ENCODE measurements at places on chromosomes 1 and 21.

GRCh38 chr1:111176678-111177077, 23.8 kb downstream of the DENND2D start:
- DNase-seq = no peak

DNA sequence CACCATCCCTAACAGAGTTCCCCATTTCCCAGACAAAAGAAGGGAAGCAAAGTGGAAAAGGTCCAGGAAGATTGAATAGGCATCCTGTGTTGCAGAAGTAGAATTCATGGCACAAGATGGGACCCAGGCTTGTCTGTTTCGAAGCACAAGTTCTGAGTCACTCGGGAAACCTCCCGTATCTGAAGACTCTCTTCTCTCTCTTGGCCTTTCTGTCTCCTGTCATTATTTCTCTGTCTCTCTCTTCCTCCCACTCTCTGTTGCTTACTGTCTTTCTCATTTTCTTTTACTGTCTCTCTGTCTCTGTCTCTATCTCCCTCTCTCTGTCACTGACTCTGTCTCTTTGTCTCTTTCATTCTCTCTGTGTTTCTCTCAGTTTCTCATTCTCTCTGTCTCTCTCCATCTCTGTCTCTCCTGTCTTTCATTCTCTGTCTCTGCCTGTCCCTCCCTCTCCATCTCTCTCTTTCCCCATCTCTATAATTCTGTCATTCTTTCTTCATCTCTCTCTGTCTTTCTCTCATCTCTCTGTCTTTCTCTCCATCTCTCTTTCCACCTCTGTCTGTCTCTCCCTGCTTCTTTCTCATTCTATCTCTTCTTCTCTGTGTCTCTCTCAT, 23.7 kb downstream of the RNF187 start:
- DNase-seq = no peak

GRCh38 chr1:201528631-201529252, 10.2 kb upstream of the NAV1 start:
- DNase-seq = no peak

DNA sequence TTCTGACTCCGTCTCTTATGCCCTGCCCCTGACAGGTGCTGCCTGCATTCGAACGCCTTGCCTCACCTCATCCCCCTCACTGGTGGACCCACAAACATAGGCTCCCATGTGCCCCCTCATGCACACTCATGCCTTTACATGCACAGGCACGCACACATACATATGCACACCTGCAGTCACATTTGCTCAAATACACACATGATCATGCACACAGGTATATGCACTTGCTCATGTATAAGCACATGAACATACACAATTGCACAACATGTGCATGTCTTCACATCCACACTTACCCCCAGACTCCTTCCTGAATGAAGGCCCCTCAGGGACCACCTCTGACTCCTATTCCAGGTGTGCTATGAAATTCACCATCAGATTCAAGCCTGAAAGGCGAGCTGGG, 506.9 kb downstream of the PTPRU start:
- no peak for DNase-seq

GRCh38 chr1:226216056-226216455, 7.4 kb upstream of the MIXL1 start:
- DNase-seq = no peak

DNA sequence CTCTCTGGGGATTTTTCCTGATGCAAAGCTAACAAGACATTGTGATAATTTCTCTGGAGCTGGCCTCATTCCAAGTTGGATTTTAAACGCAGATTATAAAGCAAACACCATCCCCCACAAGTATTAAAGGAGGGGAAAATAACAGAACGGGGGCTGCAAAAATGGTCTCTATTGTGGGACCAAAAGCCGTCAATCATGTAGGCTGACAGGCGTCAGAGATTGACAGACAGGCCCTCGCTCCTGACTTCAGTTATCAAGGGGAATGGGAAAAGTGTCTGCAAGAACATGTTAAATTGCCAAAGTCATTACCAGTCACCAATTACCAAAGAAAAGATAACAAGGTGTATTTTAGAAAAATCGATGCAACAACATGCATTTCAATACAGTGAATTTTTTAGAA, 307.4 kb upstream of the POU3F1 start:
- no peak for DNase-seq

DNA sequence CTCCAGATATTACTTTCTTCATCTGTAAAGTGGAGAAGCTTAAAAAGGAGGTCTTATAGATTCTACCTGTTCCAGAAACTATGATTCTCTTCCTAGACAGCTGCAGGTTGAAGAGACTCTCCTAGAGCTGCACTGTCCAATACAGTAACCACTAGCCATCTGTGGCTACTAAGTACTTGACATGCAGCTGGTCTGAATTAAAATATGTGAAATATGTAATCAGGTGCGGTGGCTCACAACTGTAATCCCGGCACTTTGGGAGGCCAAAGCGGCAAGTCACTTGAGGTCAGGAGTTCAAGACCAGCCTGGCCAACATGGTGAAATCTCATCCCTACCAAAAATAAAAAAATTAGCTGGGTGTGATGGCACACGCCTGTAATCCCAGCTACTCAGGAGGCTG, 15.8 kb downstream of the APP start:
- DNase-seq = no peak

DNA sequence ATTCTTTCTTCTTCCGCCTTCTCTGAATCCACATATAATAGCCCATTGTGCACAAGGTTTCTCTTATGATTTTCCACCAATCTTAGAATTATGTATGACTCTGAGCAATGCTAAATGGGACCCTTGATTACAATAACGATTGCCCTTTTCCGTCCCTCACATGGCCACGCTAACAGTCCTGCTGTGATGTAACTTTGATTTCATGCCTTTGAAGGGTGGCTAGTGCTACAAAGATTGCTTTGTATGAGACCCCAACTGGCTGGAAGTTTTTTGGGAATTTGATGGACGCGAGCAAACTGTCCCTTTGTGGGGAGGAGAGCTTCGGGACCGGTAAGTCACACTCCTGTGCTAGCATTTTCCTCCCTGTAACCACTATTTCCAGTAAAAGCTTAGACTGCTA, 45.3 kb downstream of the PGM1 start:
- DNase-seq = no peak

DNA sequence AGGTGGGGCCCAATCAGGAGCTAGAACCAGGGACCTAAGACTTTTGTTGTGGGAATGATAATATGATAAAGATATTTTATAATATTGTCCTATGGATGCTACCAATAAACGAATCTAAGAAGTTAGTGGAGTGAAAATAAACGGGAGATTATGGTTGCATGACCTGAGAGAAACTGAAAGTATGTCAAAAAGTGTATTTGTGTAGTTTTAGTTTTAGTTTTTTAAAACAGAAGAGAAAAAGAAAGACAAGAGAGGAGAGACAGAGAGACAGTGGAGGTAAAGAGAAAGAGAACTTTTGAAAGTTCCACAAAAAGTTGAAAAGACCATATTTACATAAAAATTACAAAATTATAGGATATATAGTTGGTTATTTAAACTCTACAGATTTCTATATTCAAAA, 64.1 kb upstream of the TMPRSS15 start:
- DNase-seq = no peak

- DNase-seq = no peak
Measured at GRCh38 chr1:205978676-205979075, 24.5 kb downstream of the RAB7B start.

GRCh38 chr1:170296211-170296610, 150.5 kb downstream of the NTMT2 start:
- no peak for DNase-seq

GRCh38 chr1:67575861-67576260, 109.1 kb upstream of the GADD45A start:
- no peak for DNase-seq
